Activated CD4-positive, alpha-beta T cell treated with anti-CD3 and anti-CD28 coated beads, Interleukin-2, amount 50 U/mL, for 24 hours (primary cell): ENCODE measurements at places on chromosomes 2 and 18.

DNA sequence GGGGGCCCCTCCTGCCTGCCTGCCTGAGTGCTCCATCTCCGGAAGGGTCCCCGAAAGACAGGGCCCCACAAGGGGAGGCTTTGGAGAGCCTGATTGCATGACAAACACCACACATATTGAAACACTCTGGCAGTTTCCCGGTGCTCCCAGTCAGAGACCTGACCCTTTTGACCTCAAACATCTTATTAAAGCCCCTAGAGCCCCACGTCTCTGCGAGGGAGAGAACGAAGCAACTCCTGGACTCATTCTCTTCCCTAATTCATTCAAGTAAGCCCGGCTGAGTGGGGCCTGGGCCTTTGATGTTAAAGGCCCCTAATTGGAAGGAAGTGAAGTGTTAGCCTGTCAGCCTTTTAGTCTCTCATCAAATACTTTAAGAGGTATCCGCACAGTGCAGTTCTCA, 335.6 kb downstream of the CYRIA start:
- no peak for DNase-seq

DNA sequence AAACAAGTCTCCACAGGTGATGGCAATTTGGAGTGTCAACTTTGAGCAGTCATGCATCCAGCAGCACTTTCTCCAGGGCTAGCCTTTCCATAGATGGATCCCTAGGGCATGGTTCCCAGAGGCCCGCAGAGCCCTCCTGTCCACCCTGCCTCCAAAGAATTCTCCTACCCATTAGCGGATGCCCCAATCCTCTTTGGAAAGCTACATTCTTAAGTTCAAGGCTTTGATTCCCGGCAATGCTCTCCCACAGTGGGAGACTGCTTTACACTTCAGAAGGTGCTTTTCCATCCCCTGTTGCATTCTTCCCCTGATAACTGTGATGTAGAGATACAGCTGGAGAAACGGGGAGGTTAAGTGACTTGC, 61.3 kb downstream of the ACAA2 start:
- no peak for DNase-seq

GRCh38 chr2:43890855-43891254, 52.1 kb downstream of the ABCG8 start:
- no peak for DNase-seq

DNA sequence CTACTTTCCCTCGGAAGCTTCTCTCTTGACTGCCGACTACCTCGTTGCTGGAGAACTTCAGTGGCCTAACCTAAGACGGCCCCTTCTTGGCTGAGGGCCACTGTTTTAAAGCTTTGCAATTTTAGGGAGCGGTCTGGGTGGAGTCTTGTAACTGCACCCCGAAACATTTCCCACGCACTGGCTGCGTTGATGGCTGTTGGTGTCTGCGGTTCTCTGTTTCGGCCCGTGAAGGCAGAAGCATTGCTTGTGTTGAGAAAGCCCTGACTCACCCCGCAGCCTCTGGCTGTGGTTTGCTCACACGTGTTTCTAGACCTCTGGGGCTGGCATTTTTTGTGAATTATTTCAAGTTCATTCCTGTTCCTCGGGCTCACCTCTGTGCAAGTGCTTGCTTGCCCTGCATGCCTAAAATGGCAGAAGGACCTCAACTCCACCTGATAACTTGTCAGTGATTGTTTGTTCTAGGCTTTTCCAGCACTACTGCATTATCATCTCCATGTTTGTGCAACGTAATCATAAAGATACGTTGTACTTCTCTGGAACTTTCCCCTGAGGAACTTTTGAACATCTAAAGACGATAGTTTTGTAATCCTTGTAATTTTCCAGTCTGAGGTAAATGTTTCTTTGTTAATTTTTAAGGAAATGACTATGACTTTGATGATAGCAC, 94.2 kb upstream of the DLX2 start:
- no peak for DNase-seq

GRCh38 chr2:167332358-167332757, 444.1 kb downstream of the XIRP2 start:
- no peak for DNase-seq

GRCh38 chr2:60710707-60711106, 45.4 kb upstream of the PAPOLG start:
- DNase-seq: no peak

DNA sequence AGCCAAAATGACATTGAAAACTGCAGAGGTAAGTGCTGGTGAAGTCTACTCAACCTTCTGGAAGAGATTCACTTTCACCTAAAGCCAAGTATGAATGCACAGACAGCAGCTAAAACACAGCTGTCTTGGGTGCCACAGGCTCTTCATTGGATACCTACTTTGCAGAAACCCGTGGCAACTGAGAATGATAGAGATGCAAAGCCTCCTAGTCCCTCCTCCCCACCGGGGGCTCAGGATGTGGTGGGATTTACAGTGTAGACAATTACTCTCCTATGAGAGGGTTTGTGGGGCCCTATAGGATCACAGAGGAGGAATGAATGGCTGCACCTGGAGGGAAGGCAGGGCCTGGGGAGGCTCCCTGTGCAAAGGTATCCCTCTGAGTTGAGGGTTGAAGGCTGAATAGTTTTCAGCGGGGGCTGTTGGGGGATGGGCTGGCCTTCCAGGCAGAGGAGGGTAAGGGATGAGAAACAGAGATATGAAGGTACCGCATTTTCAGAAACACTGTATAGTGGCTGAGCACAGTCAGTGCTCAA, 131.6 kb downstream of the RNF144A start:
- DNase-seq: no peak

DNA sequence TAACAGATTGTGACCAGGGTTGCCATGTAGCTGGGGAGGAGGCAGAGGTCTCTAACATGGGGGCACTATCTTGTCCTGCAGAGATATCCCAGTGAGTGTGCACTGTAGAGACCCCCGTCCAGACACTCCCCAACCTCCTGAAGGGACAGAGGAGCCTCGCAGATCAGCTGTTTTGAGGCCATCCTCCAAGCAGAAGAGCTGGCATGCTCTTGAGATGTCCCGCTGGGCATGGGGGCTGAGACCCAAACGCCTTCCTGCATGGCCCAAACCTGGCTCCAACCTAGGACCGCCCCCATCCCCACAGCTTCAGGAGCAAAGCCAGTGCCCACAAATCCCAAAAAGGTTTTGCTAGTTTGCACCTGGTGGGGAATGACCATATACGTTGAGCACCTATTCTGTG, 2.7 kb upstream of the SLC66A3 start:
- DNase-seq: no peak

- DNase-seq: no peak
These were observed 30.5 kb upstream of the RMDN2 start for GRCh38 chr2:37894601-37895000.

GRCh38 chr2:206798000-206798399, 32.6 kb downstream of the FASTKD2 start:
- no peak for DNase-seq

- DNase-seq: no peak
These were observed 73.6 kb upstream of the SALL3 start for GRCh38 chr18:78906066-78906465.

GRCh38 chr2:52639692-52640091, 1127.9 kb upstream of the CHAC2 start:
- no peak for DNase-seq

GRCh38 chr18:24003288-24003687, 11.3 kb upstream of the TTC39C start:
- DNase-seq: no peak

DNA sequence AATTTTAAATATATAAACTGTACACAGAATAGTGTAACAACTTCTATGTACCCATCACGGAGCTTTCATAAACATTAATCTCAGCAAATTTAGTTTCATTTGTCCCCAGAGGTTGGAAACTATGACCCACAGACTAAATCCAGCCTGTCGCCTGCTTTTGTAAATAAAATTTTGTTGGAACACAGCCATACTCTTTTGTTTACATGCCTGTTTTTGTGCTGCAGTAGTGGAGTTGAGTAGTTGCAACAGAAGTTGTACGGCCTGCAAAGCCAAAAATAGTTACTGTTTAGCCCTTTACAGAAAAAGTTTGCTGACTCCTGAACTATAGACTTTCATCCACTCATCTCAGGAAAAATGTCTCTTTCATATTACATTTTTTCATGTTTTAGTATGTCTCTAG, 39.8 kb downstream of the RBM45 start:
- DNase-seq: no peak

DNA sequence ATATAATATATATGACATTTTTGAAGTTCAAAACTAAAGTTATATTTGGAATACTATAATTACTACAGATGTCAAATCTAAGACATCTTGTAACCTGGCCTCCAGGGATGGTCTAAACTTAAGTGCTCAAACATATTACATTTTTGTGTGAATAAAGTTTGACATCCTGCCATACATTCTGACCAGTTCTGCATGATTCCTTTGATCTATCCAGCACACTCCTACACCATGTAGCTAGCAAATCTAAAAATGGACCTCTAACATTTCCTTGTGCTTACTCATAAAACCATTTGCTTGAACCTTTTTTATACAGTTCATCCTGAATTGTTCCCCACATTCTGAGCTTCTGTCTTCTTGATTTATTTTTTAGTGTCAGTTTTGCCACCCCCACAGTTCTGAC, 294.3 kb upstream of the ZNF804A start:
- no peak for DNase-seq

GRCh38 chr2:228762565-228762964, 508.5 kb downstream of the PID1 start:
- DNase-seq: no peak
